ENCODE measurements at places on chromosomes 16 and 17. TPM values are rescaled to one million over a fixed set of nuclear protein-coding genes. Genes with fewer than 3 reads are reported as not detected.

ABCC11 gene
- 0.09 TPM for polyA plus RNA-seq

NOG gene
- polyA plus RNA-seq: 4.8 TPM

TMEM219 gene
- 58.3 TPM for polyA plus RNA-seq

METTL2A gene
- polyA plus RNA-seq: 18.1 TPM

HLF gene
- polyA plus RNA-seq: 4.6 TPM

CD68 gene
- polyA plus RNA-seq: 34.9 TPM

HAP1 gene
- 0.09 TPM for polyA plus RNA-seq

C17orf100 gene
- polyA plus RNA-seq: 4.0 TPM

MYH2 gene
- polyA plus RNA-seq: 53.3 TPM

ZNF597 gene
- polyA plus RNA-seq: 2.1 TPM

KRT40 gene
- polyA plus RNA-seq: 9.3 TPM

KRTAP4-1 gene
- polyA plus RNA-seq: not detected

DNASE1L2 gene
- polyA plus RNA-seq: 0.83 TPM

KRT20 gene
- polyA plus RNA-seq: 0.59 TPM

MT1A gene
- polyA plus RNA-seq: not detected

DNA sequence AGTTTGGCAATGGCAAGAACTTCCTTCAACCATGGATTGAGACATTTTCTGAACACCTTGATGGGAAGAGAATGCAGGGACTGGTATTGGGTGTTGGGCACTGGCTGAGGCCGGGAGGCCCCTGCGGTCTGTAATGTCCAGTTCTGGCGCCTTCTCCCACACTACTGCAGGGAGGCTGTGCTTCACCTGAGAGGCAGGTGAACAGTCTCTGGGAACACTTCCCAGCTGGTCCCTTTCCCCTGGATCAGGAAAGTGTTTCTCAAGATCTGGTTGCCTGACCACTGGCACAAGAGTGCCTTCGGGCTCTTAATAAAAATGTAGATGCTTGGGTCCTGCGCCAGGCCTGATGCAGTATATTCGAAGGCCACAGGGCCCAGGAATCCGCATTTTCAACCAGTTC, 28.5 kb upstream of the NAT9 start:
- no peak for DNase-seq

- no peak for DNase-seq
Observed at GRCh38 chr17:47291242-47291873, 32.4 kb upstream of the EFCAB13 start.

- DNase-seq: no peak
Observed at GRCh38 chr16:68090130-68090529, 5.0 kb downstream of the NFATC3 start.

GRCh38 chr16:88540346-88540977, 29.7 kb upstream of the ZC3H18 start:
- no peak for DNase-seq

GRCh38 chr17:71085238-71086033, 916.1 kb downstream of the KCNJ2 start:
- no peak for DNase-seq

DNA sequence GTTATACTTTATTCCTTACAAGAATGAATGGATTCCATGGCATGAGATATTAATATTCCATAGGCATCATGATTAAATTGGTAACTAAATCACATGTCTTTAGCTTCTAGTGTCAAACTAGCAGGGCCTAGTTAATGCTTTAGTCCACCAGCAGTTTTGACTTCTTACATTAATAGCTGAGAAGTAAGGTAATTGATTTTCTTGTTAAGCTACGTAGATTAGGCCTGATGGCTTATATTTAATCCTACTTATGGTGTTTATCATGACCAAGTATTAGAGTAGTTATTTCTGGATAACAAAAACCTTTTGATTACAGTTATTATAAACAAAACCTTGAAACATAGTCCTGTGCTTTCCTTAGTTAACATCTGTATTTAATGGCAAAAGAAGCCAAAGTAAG, 184.5 kb downstream of the TANC2 start:
- no peak for DNase-seq

- no peak for DNase-seq
Observed at GRCh38 chr17:1041746-1042145, 44.8 kb downstream of the TIMM22 start.

- DNase-seq: no peak
Observed at GRCh38 chr16:12876778-12877177, 24.6 kb upstream of the SHISA9 start.

DNA sequence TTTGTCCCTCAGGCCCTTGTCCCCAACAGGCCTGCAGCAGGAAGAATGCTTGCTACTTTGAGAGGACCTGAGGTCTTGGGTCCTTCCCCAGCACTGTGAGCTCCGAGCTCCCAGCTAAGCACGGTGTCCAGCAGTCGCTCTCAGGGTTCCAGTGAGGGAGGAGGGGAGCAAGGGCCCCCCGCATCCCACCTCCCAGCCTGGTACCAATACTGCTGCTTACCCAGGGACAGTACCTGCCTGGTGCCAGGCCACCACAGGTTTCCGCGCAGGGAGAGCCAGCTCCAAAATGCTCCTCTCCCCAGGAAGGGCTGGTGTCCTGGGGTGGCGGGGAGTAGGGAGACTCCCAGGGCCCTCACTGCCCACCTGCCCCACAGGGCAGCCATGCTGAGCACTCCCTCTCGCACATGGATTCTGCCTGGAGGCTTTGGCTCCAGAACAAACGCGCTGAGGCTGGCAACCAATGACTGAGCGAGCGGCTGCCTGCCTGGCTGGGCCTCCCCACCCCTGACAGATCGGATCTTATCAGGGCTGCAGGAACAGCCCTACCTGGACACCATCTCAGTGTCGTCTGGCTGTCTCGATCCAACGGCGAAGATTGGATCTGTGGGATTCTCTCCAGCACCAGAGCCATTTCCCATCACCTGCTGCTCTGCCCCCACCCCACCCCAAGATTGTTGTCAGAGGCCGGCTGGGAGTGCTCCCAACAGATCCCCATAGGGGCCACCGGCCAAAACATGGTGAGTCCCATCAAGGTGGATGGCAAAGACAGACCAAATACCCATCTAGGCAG, 2.4 kb downstream of the DOK4 start:
- DNase-seq: no peak

GRCh38 chr16:11396241-11397048, 51.2 kb downstream of the RMI2 start:
- peak; percentile 75 for DNase-seq

- DNase-seq: no peak
Observed at GRCh38 chr17:58276423-58276822, 4.3 kb downstream of the MPO start.

- peak; percentile 87 for DNase-seq
Observed at GRCh38 chr17:50556803-50557202, 3.7 kb upstream of the CACNA1G start.

- DNase-seq: no peak
Observed at GRCh38 chr17:40579471-40579870, 14.2 kb upstream of the CCR7 start.
